ENCODE measurements at places on chromosomes 3 and 15.

DNA sequence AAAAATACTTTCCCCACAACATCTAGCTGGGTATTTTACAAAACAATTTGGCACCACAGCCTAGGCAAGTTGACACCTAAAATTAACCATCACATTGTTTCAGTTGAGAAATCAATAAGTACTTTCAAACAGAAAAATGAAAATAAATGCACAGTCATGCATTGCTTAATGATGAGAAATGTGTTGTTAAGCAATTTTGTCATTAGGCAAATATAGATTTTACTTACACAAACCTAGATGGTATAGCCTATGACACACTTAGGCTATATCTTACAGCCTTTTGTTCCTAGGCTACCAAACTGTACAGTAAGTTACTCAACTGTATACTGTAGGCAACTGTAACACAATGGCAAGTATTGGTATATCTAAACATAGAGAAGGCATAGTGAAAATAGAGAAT is 608.6 kb upstream of the BCHE start:
- no peak for DNase-seq

DNA sequence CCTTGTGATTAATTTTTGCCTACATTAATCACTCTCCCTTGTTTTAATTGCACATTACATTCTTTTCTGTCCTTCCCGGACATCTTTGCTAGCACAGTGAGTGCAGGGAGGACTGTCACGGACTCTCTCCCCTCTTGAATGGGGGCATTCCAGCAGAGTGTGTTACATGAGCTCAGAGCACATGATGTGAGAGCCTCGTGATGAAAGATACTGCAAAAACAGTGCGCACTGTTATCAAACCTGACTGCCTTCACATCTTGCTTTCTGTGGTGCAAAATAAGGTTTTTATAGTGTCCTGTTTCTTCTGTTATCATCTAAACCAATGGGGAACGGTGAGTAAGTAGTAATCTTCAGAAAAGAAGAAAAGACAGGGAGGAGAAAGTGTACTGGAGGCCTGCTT is 167.5 kb downstream of the PGPEP1L start:
- peak; percentile 52 for DNase-seq

GRCh38 chr3:12159227-12159601 is 502 bp upstream of the TIMP4 start:
- peak; percentile 39 for DNase-seq

DNA sequence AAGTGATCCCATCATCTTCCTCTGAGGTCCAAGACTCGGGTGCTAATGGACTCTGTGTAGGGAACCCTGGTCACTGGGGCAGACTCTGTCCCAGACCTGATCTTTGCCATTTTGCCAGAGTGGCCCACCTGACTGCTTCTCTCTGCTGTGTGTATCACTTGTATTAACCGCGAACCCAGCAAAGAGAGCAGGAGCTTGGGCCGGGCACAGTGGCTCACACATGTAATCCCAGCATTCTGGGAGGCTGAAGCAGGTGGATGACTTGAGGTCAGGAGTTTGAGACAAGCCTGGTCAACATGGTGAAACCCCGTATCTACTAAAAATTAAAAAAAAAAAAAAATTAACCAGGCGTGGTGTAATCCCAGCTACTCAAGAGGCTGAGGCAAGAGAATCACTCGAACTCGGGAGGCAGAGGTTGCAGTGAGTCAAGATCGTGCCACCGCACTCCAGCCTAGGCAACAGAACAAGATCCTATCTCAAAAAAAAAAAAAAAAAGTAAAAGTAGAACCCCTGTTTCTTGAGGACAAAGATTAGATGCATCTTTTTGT is 32.9 kb upstream of the CYP11A1 start:
- DNase-seq = no peak

GRCh38 chr3:6108957-6109356 is 752.0 kb upstream of the GRM7 start:
- DNase-seq = no peak

DNA sequence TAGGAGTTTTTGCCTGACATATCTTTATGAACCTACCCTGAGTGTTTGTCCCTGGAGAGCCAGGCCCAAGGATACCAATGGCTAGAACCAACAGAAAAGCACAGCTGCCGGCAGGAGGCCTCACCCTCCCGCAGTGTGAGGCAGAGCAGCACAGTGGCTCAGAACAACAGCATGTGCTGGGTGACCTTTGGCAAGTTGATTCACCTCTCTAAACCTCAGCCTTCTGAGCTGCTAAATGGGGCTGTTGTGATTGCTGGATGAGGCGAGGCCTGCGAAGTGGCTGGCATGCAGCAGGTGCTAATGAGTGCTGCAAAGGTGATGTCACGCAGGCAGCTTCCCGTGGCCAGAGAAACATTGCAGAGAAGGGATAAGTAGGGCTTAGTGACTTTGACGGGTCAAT is 23.3 kb downstream of the IDH2 start:
- no peak for DNase-seq

GRCh38 chr15:76894174-76894573 is 11.0 kb downstream of the SCAPER start:
- DNase-seq = no peak

DNA sequence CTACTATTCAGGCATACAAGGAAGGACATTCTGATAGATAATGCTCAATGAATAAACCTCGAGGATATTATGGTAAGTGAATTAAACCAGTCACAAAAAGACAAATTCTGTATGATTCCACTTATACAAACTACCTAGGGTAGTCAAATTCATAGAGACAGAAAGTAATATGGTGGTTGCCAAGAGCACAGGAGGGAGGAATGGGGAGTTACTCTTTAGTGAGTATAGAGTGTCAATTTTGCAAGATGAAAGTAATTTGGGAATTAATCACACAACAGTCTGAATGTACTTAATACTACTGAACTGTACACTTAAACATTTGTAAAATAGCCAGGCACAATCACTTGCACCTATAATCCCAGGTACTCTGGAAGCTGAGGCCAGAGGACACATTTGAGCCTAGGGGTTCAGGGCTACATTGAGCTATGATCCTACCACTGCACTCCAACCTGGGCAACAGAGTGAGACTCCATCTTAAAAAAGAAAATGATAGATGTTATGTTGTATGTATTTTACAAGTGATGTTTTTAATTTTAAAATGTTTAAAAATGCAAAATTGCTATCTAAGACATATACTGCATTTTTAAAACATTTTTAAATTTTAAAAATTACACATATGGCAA is 91.0 kb downstream of the NPAP1 start:
- DNase-seq = no peak

- DNase-seq = no peak
These were observed 415.4 kb downstream of the MAGI1 start for GRCh38 chr3:65623362-65623761.

GRCh38 chr3:188914552-188914951 is 257.2 kb upstream of the TPRG1 start:
- DNase-seq = no peak

GRCh38 chr15:76147906-76148570 is 88.3 kb downstream of the TMEM266 start:
- no peak for DNase-seq

GRCh38 chr3:130260918-130261317 is 84.6 kb upstream of the COL6A5 start:
- no peak for DNase-seq

GRCh38 chr3:135865553-135865952 is 100.0 kb upstream of the PPP2R3A start:
- no peak for DNase-seq

GRCh38 chr15:90482124-90483011 is 47.4 kb upstream of the CRTC3 start:
- peak; percentile 88 for DNase-seq

DNA sequence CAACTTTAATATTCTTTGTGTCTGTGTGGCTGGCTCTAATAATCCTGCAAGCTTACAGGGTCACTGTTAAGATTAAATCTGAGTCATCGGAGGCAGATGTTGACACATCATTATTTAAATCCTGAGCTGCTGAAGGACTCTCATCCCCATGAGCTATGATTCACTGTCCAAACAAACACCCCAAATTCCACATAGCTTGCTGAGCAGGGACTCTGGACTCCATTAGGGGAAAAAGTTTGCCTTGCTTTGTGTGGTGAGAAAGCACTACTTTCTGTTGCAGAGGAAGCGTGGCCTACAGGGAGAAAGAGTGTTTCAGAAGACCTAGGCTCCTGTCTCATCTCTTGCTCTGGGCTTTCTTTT is 213.7 kb downstream of the PDCD6IP start:
- DNase-seq = no peak

DNA sequence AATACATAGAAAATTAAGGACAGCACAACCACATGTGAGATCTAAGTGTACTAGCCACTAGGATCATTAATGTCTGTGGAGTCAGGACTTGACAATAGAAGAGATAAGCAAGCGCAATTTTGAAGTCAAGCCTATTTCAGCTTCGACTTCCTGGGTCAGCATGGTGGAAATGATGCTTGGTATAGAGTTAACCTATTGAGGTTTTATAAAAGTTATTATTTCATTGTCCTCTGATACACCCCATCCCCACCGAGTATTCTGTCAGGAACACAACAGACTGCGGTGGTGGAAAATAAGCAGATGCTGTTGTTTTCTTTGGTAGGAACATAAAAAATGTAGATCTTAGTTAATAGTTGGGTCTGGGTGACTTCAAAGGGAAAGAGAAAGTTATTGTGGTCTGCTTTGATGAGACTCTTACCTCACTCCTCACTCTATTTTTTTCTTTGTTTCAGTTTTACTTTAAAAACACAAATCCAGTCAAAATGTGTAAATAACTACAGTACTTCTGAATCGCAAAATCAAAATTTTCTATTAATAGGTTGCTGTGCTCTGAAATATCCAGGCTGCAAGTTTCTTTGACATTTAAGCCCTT is 82.1 kb downstream of the IL5RA start:
- no peak for DNase-seq

DNA sequence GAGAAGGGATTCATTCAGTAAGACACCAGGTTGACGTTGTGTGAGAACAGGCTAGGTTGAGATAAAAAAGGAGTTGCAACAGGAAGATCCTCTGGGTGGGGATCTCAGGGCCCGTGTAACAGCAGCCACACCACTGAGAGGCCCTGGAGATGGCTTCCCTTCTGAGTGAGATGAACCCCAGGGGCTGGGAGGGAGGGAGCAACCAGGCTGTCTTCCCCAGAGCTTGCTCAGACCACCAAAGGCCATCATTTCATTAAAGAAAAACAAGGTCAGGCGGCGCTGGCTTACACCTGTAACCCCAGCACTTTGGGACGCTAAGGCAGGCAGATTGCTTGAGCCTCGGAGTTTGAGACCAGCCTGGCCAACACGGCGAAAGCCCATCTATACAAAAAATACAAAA is 187.7 kb downstream of the ATP10A start:
- DNase-seq = no peak
